ENCODE measurements at places on chromosomes 16 and 17.

GRCh38 chr17:75128694-75129505 lies 2.6 kb downstream of the NT5C start:
- DNase-seq, result no peak

DNA sequence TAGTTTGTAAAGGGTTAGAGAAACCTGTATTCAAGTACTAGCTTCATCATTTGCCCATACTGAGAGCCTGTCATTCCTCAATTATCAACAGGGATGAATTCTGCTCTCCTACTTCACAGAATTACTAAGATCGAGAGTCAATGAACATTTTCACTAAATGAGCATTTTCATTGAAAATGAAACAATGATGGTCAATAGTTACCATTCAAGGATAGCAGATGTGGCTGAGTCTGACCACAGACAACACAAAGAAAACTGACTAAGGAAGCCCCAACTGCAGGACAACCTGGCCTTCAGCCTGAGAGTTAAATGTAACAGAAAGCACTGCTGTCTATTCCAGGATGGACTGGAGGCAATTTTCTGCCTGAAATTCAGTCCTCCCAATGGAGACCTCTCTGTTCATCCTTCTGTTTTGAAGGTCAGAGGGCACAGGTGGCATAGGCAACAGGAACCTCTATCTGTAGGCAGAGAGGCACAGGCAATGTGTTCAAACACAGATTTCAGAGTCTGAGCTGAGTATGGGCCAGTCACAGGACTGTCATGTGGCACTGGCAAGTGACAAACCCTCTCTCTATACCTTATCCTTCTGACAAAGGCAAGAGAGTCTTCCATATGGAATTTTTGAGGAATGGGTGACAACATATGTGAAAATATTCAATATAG lies 19.5 kb downstream of the TRAF4 start:
- no peak for DNase-seq

DNA sequence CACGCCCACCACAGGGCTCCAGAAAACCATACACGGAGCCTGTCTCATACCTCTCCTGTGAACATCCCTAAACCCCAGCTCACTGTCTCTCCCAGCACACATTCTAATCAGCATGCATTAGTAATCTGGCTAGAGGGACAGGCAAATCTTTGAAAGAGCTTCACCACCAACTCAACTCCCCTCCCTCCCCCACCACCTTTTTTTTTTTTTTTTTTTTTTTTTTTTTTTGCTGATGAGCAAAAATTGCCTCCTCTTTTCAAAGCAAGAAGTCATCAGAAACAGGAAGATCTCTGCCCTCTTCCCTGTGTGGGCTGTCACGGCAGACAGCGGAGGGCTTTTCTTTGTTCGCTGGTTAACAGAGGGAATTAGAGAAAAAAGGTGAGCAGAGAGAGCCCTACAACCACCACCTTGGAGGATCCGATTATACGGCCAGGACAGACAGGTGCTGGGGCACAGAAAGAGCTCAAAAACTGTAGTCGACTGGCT lies 19.9 kb downstream of the GAS7 start:
- DNase-seq, result no peak

DNA sequence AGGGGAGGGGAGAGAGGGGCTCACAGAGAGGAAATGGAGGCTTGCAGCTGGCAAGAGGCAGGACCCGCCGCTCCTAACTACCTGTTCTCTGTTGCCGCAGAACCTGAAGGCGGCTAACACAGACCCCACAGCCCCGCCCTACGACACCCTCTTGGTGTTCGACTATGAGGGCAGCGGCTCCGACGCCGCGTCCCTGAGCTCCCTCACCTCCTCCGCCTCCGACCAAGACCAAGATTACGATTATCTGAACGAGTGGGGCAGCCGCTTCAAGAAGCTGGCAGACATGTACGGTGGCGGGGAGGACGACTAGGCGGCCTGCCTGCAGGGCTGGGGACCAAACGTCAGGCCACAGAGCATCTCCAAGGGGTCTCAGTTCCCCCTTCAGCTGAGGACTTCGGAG lies 39.0 kb upstream of the CDH1 start:
- DNase-seq, result no peak

DNA sequence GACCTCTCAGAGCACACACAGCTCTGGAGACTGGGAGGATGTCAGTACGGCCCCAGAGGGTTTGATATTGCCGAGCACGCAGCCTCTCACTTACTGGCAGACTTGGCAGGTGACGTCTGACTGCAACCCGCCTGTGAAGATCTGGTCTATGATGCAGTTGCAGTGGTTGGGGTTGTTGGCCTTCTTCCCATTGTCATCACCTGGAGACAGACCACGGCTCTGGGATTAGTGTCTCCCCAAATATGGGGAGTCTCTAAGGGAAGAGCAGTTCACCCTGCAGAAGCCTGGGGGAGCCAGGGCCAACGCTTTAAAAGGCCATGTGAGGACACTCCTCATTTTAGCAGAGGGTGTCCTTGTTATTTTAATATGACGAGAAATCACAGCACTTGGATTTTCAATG lies 30.1 kb downstream of the USP22 start:
- DNase-seq, result no peak

- no peak for DNase-seq
Observed at GRCh38 chr16:88649924-88650748, 717 bp downstream of the CYBA start.

DNA sequence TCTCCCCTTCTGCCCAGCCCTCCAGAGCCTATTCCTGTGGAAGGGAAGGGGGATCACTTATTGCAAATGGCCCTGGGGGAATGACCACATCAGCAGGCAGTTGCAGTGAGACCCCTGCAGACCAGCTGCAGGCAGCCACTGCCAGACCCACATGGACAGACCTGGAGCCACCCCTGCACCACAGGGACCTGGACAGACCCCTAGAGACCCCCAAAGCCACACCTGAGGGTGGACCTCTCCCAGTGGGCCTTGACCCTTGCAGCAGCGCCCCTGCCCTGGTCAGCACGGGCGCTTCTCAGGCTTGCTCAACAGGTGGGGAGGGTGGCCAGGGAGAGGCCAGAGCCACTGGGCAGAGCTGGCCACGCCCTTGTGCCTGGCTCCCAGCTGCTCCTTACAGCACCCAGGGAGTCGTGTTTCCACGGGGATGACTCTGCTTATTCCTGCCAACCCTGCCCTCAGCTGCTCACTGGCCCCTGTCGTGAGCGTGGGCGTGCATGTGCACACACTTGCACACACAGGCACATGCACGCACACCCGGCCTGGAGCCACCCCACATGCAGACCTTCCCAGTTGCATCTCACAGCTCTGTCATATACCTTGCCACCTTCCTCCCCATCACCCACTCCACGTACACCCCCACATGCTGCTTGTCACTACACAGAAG lies 1.3 kb upstream of the SCN4A start:
- DNase-seq, result peak; percentile 38

DNA sequence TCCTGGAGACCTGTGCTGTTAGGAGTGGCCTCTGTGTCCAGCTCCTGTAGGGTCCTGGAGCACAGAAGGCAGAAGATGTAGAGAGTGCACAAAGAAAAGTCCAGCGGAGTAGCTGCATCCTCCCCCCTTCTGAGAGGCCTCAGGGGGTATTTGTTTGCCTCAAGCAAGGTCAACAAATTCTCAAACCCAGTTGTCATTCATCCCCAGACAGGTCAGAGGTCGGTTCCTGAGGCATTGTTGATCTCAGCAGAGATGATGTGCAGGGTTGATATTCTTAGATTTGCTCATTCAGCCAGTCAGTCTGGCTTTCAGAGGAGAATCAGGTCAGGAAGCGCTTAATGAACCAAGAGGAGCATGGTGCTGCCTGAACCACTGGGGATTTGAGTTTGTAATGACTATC lies 8.3 kb upstream of the RBFOX1 start:
- no peak for DNase-seq

DNA sequence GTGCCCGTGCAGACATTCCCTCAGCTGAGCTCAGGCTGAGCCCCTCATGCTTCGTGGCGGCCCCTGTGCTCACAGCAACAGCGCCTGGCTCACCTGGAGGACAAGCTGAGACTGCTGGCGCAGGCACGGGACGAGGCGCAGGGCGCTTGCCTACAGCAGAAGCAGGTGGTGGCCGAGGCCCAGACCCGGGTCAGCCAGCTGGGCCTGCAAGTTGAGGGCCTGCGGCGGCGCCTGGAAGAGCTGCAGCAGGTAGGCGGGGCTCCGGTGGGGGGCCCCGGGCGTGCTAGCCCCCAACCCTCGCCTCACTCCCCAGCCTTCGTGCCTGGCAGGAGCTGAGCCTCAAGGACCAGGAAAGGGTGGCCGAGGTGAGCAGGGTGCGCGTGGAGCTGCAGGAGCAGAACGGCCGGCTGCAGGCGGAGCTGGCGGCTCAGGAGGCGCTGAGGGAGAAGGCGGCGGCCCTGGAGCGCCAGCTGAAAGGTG lies 1.4 kb upstream of the RAC3 start:
- no peak for DNase-seq

- peak; percentile 81 for DNase-seq
Observed at GRCh38 chr17:17919169-17920107, 52.8 kb downstream of the TOM1L2 start.

All from HT1080 (cell line).